ENCODE measurements at places on chromosomes 1 and 21.

GRCh38 chr21:32682696-32683474 is 44.9 kb downstream of the SYNJ1 start:
- DNase-seq: no peak

DNA sequence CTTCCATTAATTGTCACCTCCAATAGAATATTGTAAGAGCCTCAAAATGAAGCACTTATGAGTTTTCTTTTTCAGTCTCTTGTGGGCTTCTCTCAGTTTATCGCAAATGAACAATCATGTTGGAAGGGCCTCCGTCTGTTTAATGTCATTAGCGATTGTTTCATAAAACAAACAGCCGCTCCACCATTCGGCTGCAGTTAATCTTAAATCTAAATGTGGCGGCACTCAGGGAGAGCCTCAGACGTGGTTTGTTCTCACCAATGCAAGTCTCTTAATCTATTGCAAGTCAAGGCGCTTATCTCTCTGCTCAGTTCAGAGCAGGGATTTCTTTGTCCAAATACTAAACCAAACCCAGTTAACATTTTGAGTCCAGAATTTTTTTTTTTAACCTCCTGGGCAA is 34.9 kb upstream of the ESRRG start:
- no peak for DNase-seq

DNA sequence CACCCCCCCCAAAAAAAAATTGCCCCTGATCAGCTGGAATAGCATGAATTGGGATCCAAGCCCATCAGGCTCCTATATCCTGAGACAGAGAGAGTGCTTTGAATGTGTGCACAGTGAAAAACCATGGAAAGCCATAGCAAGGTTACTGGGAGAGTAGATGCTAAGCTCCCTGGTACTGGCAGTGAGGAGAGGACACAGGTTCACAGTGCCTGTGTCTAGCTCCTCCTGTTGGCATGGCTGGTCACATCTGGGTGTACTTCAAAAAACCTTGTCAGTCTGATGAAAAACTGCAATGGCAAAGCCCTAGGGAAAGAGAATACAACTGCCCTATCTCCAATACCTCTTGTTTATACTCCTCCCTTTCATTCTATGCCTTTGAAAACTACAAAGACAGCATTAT is 12.9 kb downstream of the COPA start:
- DNase-seq: peak; percentile 16

- no peak for DNase-seq
These were observed 28.5 kb upstream of the EEIG2 start for GRCh38 chr1:108531444-108531843.

- DNase-seq: peak; percentile 81
These were observed 41.0 kb upstream of the HAO2 start for GRCh38 chr1:119327450-119328155.

DNA sequence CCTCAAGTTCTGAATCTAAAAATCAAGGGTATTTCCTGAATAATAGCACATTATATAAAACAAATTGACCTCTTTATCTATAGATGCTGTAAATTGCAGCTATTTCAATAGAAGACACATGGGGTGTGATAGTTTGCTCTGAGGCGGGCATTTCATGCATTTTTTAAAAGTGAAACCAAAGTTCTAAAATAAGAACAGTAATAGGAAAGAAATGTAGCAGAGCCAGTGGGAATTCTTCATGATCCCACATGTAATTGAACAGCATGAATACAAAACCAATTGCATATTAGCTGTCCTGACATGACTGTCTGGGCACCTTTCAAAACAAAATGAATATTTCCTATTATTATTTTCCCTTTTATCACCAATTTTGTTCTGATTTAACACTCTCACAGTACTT is 85.0 kb downstream of the RGS21 start:
- no peak for DNase-seq

- no peak for DNase-seq
These were observed 172.3 kb downstream of the SIPA1L2 start for GRCh38 chr1:232457595-232457994.

DNA sequence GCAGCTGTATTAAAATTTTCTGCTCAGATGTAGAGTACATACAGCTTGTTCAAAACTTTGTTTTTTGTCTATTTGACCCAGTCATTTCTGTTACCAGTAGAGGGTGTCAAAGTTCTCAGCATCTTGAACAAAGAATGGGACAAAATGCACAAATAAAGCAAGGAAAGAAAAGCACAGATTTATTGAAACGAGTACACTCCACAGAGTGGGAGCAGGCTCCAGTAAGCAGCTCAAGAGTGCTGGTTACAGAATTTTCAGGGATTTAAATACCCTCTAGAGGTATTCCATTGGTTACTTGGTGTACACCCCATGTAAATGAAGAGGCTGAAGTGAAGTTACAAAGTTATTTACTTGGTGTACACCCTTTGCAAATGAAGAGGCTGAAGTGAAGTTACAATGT is 8.9 kb upstream of the PRMT6 start:
- DNase-seq: no peak

GRCh38 chr1:230909974-230910754 is 41.8 kb upstream of the C1orf198 start:
- no peak for DNase-seq

- peak; percentile 83 for DNase-seq
These were observed 14.0 kb downstream of the HSF2BP start for GRCh38 chr21:43645136-43645891.

GRCh38 chr1:49163031-49163430 is 386.3 kb upstream of the BEND5 start:
- DNase-seq: peak; percentile 15

- peak; percentile 38 for DNase-seq
These were observed 6.7 kb downstream of the TRIM45 start for GRCh38 chr1:117114877-117115276.

DNA sequence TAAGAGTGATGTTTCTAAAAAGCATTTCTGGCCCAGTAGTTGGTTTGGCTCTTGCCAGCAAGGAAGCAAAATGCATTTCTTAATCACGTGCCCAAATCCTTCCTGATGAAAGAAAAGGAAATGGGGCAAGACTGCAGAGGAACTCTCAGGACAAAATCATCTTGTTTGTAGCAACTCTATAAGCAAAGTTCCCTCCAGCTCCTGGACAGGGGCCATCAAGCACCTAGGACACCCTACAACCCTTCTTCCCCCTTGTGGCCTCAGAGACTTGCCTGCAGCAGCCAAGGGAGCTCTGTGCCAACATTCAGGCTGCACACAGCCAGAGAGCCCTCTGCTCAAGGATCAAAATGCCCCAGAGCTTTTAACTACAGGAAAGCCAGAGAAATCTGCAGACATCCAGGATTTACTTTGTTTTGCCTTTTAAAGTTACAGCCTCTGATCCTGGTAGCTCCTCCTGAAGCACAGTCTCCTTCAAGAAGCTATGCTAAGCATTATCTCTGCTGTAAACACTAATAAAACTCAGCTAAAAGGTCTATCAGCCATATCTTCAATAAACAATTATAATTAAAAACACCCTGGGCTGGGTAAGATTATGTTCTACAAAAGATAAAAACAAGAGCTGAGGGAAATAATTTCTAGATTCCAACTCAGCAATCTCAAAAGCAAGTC is 105.0 kb downstream of the KIAA0319L start:
- peak; percentile 50 for DNase-seq

DNA sequence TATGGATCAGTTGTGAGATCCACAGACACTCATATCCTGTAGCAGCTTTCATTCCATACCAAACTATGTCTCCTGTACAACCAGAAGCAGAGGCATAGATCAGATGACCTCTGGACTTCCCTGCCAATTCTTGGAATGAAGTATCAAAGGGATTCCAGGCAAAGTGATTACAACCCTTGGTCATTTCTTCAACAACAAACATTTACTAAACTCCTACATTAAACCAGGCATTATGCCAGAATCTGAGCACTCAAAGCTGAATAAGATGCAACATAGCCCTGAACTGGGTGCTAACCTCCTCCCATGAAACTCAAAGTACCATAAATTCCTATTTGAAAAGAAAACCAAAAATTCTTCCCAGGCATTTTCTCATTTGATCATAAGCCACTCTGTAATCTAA is 121.2 kb upstream of the SGIP1 start:
- no peak for DNase-seq

DNA sequence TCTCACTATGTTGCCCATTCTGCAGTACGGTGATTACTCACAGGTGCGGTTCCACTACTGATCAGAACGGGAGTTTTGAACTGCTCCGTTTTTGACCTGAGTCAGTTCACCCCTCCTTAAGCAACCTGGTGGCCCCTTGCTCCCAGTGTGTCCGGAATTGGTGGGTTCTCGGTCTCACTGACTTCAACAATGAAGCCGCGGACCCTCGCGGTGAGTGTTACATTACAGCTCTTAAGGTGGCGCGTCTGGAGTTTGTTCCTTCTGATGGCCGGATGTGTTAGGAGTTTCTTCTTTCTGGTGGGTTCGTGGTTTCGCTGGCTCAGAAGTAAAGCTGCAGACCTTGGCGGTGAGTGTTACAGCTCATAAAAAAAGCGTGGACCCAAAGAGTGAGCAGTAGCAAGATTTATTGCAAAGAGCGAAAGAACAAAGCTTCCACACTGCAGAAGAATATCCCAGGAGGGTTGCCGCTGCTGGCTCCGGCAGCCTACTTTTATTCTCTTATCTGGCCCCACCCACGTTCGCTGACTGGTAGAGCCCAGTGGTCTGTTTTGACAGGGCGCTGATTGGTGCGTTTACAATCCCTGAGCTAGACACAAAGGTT is 17.6 kb upstream of the PARP1 start:
- peak; percentile 36 for DNase-seq

- DNase-seq: peak; percentile 43
These were observed 96.4 kb downstream of the SYF2 start for GRCh38 chr1:25135909-25136308.

DNA sequence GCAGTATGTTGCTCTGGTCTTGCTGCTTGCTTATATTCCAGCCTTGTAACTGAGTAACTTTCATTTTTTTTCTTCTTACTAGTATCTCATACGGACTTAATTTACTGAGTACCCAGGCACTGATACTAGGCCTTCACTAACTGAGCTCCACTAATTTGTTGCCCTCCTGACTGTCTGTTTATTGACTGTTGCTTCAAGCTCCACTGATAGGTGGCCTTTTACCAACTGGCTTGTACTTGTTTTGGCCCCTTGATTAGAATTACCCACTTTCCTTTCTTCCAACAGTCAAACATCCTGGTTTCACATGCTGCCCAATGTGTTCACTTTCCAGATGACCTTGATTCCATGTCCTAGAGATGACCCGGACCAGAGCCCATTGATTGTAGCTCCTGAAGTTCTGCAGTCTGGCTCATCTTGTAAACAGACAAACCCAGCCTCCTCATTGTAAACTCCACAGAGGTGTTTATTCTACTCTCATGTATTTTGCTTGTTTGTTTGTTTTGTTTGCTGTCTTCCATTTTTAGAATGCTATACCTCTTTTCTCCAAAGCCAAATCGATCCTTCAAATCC is 27.7 kb downstream of the RGS1 start:
- no peak for DNase-seq

GRCh38 chr1:3476666-3477065 is 22.2 kb downstream of the ARHGEF16 start:
- no peak for DNase-seq

GRCh38 chr1:213122514-213122929 is 71.5 kb downstream of the RPS6KC1 start:
- DNase-seq: peak; percentile 76

DNA sequence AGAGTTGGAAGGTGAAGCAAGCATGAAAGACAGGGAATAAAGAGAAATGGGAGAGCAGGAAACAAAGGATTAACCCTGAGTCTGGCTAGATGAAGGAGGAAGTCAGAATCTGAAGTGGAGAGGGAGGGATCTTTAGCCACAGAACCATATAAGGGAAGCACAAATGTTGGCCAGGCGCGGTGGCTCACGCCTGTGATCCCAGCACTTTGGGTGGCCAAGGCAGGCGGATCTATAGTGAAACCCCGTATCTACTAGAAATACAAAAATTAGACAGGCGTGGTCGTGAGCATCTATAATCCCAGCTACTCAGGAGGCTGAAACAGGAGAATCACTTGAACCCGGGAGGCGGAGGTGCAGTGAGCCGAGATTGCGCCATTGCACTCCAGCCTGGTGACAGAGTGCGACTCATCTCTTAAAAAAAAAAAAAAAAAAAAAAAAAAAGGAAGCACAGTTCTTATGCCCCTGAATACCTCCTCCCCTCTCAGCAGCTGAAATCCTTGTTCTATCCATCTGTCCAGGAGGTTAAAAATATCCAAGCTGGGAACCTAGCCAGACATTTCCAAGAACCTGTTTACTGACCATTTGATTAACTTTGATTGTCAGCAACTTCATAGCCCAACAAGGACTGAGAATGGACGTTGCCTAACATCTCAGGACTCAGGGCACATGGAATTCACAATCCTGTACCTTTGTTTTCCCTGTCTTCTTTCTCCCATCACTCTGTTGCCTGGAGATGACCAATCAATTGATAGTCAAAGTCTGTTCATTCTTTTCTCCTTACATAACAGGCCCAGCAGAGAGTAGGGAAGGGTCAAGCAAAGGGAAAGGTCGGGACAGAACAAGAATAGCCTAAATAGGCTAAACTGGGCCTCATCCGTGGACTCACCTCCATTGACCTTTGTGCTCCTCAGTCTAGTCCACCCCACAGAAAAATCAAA is 10.6 kb downstream of the TXNIP start:
- DNase-seq: peak; percentile 57

GRCh38 chr1:91608876-91609275 is 108.2 kb downstream of the CDC7 start:
- DNase-seq: peak; percentile 14

- no peak for DNase-seq
These were observed 66.9 kb downstream of the RNF220 start for GRCh38 chr1:44471911-44472453.

DNA sequence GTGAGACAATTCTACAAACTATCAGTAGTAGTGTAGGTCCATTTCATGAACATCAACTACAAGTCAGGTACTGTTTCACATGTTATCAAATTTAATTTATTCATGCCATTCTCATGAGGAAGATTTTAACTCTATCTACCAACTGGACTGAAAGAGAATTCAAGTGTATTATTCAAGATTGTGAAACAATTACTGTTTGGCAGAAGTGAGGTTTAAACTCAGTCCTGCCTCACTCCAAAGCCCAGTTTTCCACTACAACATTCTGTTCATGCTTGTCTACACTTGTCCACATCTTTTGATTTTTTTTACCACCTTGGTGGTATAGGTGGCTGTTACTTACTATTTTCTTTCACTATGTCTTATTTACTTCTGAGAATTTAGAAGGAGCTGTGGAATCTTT is 272.9 kb downstream of the TGFB2 start:
- DNase-seq: no peak

DNA sequence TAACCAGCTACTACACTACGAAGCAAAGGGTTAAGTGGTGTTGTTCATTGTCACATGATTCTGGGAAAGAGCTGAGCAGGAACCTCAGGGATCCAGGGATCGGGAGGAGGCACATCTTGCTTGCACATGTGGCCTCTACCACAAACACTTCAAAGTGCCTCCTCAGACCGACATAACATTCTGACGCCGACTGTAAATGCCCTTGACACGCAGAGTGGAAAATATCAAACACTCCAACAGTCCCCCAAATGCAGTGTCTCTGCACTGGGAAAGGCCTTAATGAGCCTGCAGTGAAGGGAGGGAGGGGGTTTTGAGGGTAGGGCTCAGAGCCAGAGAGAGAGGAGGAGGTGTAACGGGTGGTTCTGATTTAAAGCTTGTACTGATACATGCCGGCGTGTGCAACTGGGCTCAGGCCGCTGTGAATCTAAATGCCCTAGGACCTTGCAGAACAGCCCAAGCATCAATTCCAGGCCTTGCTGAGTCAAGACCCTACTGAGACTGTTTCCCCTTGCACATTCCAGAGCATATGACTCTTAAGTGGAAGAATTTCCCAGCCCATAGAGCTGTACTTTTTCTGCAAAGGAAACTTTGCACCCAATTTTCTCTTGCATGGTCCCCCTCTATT is 163.7 kb downstream of the NTMT2 start:
- DNase-seq: no peak

- no peak for DNase-seq
These were observed 16.2 kb downstream of the CACNA1S start for GRCh38 chr1:201096041-201096461.

Measured in NCI-H69 (cell line).